Esophagus squamous epithelium (tissue), 5 donors: ENCODE measurements at places on chromosomes 1 and 21.

- DNase-seq, result no peak
Observed at GRCh38 chr21:44708866-44709425, 2.4 kb downstream of the TSPEAR start.

DNA sequence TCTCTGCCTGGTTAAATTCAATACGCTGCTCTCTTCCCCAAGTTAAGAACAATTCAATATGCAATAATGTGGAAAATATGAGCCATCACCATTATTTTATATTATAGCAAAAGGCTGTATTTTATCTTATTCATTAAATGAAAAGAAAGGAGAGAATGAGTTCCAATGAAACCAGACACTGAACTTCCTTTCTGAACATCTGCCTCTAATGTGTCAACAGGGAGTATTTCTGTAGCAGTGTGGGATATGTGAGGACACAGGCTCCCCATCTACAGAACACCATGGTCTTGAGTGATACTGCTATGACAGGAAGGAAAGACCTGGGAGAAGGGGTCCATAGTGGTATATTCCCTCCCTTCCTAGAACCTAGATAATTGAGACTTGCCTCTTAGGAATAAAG is 46.3 kb downstream of the CASQ2 start:
- DNase-seq, result no peak

DNA sequence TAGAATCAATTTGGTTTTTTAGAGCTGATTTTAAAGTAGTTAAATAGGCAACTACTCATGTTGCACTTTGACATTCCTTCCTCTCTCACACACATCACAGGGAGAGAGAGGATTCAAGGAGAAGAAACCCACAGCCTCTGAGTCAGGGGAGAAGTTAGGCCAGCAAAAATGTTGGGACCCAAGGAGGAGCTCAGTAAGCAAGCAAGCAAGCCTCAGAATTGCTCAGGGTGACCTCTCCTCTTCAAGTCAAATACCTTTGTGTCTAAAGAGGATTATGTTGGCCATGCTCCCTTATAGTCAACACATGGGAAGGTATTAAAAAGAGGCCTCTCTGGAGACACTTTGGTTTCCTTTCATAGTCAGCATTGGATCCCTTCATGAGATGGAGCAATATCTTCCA is 80.5 kb upstream of the WARS2 start:
- no peak for DNase-seq

DNA sequence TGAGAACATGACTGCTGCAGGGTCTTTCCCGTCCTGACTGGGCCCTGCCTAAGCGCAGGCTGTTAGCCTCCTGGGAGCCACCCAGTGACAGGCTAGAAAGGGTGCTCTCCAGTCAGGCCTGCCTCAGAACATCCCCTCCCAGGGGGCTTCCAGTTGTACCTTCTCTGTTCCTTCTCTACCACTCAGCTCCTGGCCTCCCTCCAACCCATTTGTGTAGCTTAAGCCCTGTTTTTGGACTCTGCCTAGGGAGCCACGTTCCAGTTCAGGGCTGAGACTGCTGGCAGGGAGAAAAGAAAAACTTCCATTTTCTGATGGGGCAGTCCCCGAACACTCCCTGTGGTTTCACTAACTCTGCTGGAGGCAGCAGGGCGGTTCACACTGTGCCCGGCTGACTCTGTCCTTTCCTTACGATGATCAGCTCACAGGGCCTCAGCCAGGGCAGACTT is 15.3 kb upstream of the POU3F1 start:
- DNase-seq, result no peak

DNA sequence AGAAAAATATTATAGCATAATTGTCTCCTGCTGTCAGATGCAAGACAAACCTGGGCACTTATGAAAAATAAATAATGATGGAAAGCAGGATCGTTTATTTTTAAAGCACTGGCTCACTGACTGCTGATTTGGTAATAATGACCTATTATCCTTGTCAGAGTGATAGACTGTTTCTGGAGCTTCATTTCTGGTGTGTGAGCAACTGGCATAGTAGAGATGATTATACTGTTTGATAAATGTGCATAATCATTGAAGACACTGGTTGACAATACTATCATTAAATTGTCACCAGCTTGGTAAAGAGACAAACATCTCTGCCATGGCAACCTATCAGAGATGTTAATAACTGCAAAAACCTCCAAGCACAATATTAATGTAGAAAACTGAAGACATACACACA is 179.9 kb upstream of the ZNF644 start:
- DNase-seq, result no peak

GRCh38 chr1:208668991-208669390 is 424.8 kb upstream of the PLXNA2 start:
- DNase-seq, result no peak

GRCh38 chr1:46131712-46132528 is 509 bp downstream of the PIK3R3 start:
- DNase-seq, result no peak

DNA sequence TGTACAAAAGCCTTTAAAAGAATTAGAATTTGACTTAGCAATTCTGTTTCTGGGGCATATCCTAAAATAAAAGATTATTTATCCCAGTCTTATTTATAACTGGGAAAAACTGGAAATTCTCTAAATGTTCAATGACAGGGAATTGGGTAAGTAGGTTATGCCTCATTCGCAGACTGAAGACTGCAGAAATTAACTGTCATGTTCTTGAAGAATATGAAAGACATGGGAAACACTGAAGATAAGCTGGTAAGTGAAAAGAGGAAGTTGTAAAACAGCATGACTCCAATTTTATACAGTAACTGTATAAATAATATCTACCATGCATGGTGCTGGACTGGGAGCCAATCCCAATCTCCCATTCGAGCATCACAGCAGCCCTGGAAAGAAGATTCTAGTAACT is 50.6 kb upstream of the SLC2A1 start:
- DNase-seq, result no peak

GRCh38 chr1:160467576-160467975 is 55.5 kb downstream of the SLAMF6 start:
- DNase-seq, result no peak

DNA sequence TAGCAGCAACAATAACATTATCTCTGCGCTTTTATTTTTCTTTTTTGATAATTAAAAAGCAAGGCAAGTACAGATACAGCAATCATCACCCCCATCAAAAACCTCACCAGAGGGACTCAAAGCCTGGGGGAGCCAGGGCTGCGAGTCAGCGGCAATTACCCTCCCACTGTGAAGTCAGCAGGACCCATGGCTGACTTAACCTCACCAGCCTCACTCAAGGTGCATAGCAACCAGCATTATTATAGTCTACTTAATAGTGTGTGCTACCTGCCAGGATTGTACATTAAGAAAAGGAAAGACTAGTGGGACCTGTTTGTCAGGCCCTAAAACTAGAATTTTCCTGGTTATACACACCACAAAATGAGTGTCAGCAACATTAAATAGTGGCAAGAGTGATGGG is 28.9 kb upstream of the SERBP1 start:
- DNase-seq, result no peak

DNA sequence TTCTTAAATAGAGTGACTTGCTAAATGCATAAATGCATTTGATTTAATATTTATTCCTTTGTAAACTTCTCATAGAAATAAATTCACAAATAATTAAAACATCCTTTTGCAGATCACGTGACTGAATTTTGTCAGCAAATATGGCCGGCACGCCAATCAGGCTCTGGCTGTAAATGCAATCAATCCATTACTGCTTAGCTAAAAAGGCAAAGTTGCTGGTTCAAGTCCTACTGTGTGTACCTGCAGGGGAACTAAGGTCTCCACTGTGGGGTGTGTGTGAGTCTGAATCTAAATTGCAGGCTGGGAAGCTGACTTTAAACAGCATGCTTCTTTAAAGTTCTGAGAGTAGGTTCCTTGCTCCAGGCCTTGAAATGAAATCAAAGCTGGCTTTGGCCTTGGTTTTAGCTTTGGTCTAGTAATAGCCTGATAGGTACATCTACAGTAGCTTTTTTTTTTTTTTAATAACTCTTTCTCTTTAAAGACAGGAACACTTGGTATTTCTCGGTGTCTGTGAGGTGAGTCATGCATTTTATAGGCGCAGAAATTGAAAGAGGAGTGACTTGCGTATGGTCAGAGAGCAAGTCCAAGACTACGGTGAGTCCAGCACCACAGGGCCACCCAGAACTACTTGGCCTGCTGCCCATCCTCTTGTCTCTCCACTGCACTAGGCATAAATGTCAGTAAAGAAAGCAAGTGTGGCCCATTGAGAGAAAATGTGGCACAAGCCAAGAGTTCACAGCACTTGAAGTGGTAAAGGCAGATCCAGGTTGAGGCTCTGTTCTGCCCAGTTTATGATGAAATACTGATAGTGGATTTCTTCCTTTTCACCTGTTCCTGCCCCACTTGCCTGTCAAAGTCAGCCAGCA is 36.2 kb upstream of the LYST start:
- DNase-seq, result no peak

DNA sequence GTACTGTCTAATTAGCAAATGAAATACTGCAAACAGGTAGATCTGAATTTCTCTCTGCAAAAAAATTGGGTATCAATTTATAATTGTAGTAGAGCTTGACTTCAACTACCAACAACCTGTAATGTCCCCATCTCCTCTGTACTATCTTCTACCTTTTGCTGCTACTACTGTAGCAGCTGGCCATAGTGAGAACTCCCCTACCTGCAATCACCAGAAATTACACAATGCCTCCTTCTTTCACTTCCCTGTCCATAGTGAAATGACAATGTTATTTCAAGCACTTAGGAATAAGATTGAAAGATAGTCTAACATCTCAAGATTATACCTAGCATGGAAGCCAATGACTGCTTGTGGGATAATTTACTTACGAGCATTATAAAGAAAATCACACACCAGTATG is 100.4 kb downstream of the ACBD6 start:
- DNase-seq, result no peak

- DNase-seq, result no peak
Observed at GRCh38 chr1:20151906-20152598, 12.9 kb downstream of the PLA2G2F start.

GRCh38 chr1:27949027-27949426 is 10.7 kb upstream of the XKR8 start:
- DNase-seq, result no peak

DNA sequence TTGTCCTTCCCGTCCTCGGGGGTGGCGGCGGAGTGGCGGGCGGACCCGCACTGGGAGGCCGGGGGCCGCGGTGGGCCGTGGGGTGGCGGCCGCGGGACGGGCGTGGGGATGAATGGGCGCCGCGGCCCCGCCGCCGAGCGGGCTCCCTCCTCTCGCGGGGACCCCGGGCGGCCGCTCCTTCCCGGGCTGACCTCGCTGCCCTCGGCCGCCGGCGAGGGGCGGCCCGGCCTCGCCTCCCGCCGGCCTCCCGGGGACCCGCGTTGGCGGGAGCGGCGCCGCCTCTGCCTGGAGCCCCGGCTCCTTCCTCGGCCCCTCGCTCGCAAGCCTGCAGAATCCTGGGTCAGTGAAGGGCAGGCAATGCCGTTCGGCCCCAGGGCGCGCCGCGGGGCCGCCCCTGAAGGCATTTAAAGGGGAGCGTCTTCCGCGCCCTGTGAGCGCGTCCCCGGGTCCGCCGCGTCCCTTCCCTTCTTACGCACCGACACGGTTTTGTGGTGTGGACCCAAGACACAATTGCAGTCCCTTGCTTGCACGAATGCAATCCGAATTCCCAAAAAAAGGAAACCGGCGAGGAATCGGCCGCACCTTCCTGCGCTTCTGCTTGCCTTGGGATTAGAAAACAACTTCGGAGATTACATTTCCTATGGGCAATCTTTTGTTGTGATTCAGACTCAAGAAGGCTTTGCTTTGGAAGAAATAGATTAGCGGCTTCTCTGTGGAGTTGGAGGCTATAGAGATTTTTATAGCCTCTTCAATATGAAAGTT is 776 bp downstream of the ITSN1 start:
- no peak for DNase-seq

DNA sequence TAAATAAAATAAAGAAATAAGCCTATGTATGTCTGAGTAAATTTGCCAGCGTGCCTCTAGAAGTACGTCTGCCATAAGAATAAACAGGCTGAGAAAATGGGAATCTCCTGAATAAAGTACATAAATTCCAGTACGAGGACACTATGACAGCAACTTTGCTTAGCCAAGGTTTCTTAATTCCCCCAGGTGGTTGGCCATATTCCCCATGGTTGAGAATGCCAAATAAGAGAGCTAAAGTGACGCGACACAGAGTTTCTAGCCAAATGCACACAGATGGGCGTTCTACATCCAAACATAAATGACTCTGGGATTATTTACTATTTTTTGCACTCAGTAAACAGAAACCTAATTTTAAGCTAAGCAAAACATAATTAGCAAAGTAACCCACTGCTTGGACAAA is 19.5 kb downstream of the KCNH1 start:
- DNase-seq, result no peak
